Sigmoid colon (tissue), 7 donors: ENCODE measurements at places on chromosomes 6 and 20. TPM values are rescaled to one million over a fixed set of nuclear protein-coding genes. Genes with fewer than 3 reads are reported as not detected.

The SPDEF gene
- polyA plus RNA-seq = 43.5 TPM

The BTNL2 gene
- not detected for polyA plus RNA-seq

The GSTA4 gene
- polyA plus RNA-seq = 16.2 TPM

The SYCP2L gene
- polyA plus RNA-seq = 0.09 TPM

The FABP7 gene
- polyA plus RNA-seq = not detected

The APOM gene
- polyA plus RNA-seq = 3.6 TPM

The FOXP4 gene
- polyA plus RNA-seq = 15.6 TPM

The LAMP5 gene
- 0.80 TPM for polyA plus RNA-seq

The RSPH9 gene
- polyA plus RNA-seq = 0.46 TPM

The TEAD3 gene
- polyA plus RNA-seq = 14.4 TPM

The ARMH2 gene
- not detected for polyA plus RNA-seq

The PBOV1 gene
- polyA plus RNA-seq = not detected

The BACH2 gene
- under 0.01 TPM for polyA plus RNA-seq

The ULBP2 gene
- polyA plus RNA-seq = not detected

The MEP1A gene
- polyA plus RNA-seq = 45.6 TPM

The PRL gene
- not detected for polyA plus RNA-seq

The CST5 gene
- polyA plus RNA-seq = not detected

The MYL9 gene
- polyA plus RNA-seq = 26.4 TPM

The UBE2C gene
- polyA plus RNA-seq = 29.6 TPM

The CFAP61 gene
- polyA plus RNA-seq = not detected

The SIRPD gene
- 0.90 TPM for polyA plus RNA-seq

The RSPH4A gene
- not detected for polyA plus RNA-seq

The NMBR gene
- polyA plus RNA-seq = not detected

The OR2H1 gene
- polyA plus RNA-seq = not detected

The TRIM31 gene
- 133 TPM for polyA plus RNA-seq

The TGM3 gene
- polyA plus RNA-seq = 0.23 TPM

The LY6G6F gene
- polyA plus RNA-seq = not detected

The LGSN gene
- 0.12 TPM for polyA plus RNA-seq

The ABHD16B gene
- not detected for polyA plus RNA-seq
